ENCODE measurements at places on chromosomes 6 and 20.

DNA sequence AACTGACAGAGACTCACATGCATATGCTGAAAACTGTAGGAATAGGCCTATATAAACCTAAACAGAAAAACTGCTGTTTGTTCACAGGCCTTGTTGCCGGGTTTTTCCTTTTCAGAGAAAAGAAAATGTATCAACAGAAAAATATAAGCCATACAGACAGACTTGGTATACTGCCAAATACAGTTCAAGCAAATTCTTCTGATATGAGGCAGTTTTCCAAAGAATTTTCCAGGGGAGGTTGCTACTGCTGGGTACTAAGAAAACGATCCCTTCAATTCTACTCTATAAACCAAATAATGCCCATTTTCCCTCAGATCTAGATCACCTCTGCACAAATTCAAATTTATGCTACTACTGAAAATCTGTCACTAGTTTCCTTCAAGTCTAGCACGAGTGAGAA is 59.4 kb downstream of the ME1 start:
- DNase-seq = no peak

DNA sequence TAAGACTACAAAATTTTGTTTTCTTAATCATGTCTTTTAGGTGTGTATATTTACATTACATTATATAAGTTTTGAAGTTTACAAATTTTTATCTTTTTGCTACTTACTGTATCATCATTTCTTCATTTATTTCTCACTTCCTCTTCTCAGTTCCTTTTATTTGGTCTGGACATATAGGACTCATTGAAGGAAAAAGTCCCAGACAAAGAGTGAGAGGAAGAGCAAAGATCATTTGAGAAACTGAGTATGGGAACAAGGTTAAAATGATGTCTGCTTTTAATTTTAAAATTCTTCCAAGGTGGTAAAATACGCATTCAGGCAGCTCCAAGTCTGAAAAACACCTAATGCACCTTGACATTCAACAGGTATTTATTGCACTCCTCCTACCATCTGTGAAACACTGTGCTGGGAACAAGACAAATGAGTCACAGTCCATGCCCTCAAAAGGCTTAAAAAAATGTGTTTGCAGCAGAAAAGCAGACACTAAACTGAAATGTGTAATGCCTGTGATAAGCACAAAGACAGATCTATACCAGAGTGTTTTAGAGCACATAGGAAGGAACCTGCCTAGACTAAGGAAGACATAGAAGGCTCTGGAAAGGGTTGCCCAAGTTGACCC is 63.2 kb downstream of the PKIB start:
- DNase-seq = no peak

DNA sequence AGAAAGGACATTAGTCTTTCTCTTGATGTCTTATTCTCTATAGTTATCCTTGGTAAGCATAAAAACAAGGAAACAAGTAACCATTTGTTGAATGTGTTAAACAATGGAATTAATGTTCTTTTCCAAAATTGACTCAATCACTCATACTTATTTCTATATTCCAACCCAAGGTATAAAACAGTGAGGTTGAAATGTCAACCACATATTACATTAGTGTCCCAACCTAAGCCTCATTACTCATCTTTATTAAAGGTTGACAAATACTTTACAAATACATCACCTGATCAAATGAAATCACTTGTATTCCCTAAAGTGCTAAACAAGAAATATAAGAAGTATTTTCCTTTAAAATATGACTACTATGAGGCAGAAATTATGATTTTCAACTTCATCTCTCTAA is 100.5 kb downstream of the ASCC3 start:
- no peak for DNase-seq

DNA sequence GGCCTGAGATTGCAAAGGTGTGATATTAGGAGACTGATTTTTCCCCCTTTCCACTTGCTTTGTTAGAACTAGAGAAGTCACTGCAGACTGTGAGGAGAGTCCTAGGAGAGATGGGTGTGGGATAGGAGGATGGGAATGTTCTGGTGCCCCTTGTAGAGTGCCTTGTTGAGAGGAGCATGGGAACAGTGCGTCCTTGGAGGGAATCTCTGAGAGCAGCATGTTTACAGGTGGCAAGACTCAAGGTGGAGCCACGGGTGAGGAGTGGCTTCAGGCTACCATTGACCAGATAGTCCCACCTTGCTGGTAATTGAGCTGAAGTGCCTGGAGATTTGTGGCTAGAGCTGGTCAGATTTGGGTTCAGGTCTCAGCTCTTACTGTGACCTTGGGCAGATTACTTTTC is 6.0 kb downstream of the PLCG1 start:
- DNase-seq = no peak

DNA sequence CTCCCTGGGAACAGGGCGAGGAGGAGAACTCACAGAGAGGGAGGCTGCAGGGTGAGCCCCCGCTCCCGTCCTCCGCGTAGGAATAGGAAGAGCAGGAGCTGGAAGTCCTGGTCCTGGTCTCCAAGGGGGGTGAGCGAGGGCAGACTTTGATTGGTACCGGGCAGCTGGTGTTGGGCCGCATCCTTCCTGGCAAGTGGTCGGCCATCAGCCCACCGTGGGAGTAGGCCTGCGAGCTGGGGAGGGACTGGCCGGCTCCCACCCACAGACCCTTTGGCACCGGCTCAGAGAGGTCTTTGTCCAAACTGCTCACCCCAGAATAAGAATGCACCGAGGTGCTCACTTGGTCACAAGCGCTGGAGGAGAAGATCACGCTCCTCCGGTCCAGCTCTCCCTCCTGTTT is 56.2 kb downstream of the GJA10 start:
- no peak for DNase-seq

GRCh38 chr20:4973330-4974097 is 27.8 kb downstream of the SLC23A2 start:
- no peak for DNase-seq

GRCh38 chr6:92362404-92362803 is 1057.0 kb downstream of the EPHA7 start:
- DNase-seq = peak; percentile 25

- no peak for DNase-seq
Measured at GRCh38 chr20:50335866-50336265, 145.2 kb downstream of the CEBPB start.

DNA sequence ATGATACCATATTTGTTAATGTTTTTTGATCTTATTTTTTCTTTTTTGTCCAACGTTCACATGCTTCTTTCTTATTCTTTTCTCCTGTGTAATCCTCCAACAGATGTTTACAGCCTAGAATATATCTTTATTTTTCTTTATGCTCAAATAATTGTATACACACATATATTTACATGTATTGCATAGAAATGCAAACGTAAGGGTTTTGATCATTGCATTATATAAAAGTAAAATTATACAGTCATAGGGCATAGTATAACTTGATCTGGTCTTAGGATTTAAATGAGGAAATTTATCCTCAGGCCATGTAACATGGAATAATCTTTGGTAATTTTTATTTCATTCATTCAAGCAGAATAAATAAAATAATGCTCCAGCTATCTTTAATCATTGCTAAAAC is 84.9 kb upstream of the EEF1E1 start:
- no peak for DNase-seq

GRCh38 chr6:67112120-67112519 is 1405.1 kb upstream of the EYS start:
- DNase-seq = no peak

DNA sequence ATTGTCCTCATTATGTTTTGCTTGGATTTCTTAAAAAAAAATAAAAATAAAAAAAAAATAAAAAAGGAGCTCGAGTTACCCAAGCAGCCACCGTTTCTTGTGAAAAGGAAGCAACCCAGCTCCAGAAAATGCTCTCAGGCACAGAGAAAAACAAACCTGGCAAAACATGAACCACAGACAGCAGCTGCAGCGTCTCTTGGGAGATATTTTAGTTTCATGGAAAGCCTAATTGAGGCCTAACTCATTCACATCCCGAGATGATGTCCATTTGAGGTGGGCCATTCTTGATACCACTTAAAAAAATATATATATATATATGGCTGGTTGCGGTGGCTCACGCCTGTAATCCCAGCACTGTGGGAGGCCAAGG is 13.7 kb upstream of the MRAP2 start:
- DNase-seq = no peak

DNA sequence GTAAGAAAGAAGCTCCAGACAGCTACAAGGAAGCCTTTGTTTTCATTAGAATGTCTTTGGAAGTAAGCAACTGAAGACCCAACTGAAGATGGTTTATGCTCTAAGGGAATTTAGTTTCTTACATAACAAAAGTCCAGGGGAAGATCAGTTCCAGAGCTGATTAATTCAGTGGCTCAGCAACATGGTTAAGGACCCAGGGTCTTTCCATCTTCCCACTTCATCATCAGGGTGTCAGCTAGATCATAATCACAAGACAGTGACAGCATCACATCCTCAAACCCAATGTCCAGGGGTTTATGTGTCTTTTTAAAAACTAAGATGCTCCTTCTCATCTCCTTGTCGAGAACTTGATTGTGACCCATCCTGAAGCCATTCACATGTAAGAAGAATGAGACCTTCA is 119.7 kb upstream of the PRDM1 start:
- no peak for DNase-seq

DNA sequence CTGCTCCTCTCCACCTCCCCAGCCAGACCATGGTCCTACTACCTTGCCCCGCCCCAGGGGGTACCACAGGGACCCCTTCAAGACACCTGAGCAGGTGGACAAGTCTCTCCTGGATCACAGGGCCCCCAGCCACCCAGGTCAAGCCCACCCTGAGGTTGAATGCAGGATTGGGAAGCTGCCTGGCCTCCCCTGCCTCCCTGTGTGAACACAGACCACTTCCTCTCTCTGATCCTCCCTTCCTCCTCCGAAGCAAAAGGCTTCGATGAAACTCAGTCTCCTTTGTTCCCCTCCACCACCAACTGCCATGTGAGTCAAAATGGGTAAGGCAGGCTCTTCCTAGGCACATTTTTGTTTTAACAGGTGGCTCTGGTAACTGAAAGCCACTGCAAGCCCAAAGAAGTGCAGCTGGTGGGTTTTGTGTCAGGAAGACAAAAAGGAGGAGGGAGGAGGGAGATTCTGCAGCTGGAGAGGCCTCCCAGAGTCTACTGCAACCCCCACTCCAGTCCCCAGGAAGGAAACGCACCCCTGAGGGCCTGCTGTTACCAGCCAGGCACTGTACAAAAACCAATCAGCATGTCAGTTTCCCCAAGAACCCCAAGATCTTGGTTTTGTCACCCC is 5.4 kb downstream of the ADA start:
- DNase-seq = no peak

DNA sequence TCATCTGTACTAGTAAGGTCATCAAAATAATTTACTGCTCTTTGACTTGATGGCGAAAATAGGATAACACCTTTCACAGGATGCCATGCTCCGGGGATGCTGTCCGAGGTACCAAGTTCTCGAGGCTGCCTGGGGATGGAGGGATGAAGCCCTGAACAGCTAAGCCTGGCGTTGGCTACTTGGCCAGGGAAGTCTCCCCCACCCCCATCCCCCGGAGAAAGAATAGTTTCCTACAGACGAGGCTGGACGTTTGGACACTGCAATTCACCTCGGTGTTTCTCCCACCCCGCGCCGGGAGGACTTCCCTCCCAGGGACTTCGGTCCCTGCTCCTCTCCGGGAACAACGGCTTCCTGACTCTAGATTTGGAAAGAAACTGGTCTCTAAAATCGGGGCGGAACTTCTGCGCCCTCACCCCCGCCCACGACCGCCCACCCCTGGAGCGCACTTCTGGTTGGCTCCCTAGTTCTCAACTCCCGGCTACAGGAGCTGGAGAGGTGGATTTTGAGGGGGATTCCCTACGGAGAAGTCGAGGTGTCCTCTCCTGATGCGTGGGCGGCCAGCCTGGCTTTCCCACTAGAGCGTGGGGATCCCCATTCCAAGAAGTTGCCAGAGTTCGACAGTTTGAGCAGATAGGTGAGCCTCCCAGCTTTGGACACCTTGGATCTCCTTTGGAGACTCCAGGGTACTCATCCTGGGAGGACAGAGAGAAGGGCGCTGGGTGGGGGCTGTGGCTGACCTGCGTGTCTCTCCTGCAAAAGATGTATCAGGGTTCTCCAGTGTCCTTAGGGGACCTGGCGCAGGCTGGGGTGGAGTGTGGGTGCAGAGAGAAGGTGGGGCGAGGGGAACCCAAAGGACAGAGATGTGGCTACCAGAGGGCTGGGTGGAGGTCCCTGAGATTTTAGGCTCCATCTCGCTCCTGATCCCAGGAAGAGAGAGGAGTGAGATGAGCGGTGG is 1.1 kb downstream of the PCSK2 start:
- DNase-seq = peak; percentile 26

GRCh38 chr6:62371453-62372210 is 85.6 kb upstream of the KHDRBS2 start:
- no peak for DNase-seq

- DNase-seq = no peak
Measured at GRCh38 chr6:4185846-4186245, 50.5 kb upstream of the ECI2 start.

DNA sequence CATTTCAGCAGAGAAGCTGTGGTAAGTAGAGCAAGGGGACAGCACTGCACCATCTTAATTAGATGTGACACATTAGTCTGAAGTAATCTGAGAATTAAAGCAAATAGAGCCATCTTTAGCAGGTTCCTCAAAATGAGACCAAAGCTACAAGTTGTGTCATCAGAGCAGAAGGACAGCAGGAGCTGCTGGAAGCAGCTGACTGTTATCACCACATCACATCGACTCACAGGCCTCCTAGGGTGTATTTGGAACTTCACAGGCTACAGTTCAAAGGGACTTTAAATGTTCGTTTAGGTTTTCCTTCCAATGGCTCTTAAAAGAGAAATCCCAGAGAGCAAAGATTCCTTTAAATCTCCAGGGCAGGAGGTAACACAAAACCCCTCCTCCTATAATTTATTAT is 69.5 kb downstream of the LCA5 start:
- peak; percentile 7 for DNase-seq
